Activated naive CD8-positive, alpha-beta T cell treated with anti-CD3 and anti-CD28 coated beads for 36 hours (primary cell): ENCODE measurements at places on chromosomes 4 and X.

DNA sequence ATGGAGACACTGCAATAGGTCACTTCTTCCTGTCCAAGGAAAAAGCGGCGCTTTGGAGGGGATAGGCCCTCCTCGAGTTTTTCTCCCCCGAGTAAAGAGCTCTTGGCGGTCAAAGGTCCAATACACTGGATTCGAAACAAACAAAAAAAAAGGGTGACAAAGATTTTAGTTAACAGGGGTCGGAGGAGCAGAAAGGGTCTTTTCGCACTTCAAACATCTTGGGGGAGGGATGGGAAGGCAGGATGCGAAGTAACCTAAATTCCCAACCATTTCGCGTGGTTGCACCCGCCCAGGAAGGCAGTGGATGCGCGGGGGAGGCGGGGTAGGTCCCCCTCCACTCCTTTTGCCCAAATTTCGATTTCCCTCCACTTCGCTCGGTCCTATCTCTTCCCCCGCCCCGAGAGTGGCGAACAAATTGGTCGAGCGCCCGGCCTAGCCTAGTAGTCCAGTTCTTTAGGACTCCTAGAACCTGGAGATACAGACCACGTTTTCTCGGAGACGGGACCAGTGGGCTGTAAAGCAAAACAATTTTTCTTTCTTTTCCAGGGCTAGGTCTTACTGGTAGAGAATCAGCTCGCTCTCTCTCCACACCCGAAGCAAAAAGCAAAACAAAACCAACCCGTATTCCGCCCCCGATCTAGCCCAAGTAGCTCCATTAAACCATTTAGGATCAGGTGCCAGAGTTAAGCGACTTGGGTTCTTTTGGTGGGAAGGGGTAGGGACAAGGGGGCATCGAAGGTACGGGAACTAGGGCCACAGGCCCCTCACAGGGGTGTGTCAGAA is 2.0 kb upstream of the STAG2 start:
- peak overlapping the region; percentile 90 for H3K27ac ChIP-seq
- H3K36me3 ChIP-seq = peaks cover 21% of the 10 kb centered on the region
- peaks cover 5% of the 10 kb centered on the region for H3K4me1 ChIP-seq
- DNase-seq = peak; percentile 9
- peak overlapping the region; percentile 97 for H3K4me3 ChIP-seq

- H3K4me1 ChIP-seq = no peaks in the 10 kb centered on the region
- H3K27ac ChIP-seq = no peak overlapping the region
- no peak overlapping the region for H3K4me3 ChIP-seq
- H3K36me3 ChIP-seq = no peaks in the 10 kb centered on the region
Measured at GRCh38 chr4:181020456-181020855, 1222.7 kb upstream of the TENM3 start.

DNA sequence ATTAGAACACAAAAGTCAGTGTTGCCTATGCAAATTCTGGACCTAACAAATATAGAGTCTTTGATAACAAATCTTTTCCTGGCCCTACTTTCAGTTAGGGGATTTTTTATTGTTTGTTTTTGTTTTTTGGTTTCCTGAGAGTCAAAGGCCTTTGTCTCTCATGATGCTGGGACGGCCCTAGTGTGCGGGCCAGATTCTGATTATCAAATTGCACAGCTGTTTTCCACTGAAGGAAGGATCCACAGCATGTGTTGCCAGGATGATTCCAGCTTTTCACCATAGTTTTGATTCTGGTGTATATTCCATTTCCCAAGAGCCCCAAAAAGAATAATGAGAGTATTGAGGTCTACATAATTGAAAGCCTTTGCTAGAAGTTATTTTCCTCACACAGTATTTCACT is 248.2 kb downstream of the CAMK2D start:
- no peaks in the 10 kb centered on the region for H3K4me1 ChIP-seq
- peaks cover 25% of the 10 kb centered on the region for H3K36me3 ChIP-seq
- DNase-seq = no peak
- H3K27ac ChIP-seq = no peak overlapping the region
- H3K27me3 ChIP-seq = no peaks in the 10 kb centered on the region

- no peak overlapping the region for H3K4me3 ChIP-seq
- no peak overlapping the region for H3K27ac ChIP-seq
- peak; percentile 25 for DNase-seq
- no peaks in the 10 kb centered on the region for H3K4me1 ChIP-seq
- H3K36me3 ChIP-seq = no peaks in the 10 kb centered on the region
Measured at GRCh38 chrX:102345916-102346315, 93.9 kb downstream of the NXF2B start.

DNA sequence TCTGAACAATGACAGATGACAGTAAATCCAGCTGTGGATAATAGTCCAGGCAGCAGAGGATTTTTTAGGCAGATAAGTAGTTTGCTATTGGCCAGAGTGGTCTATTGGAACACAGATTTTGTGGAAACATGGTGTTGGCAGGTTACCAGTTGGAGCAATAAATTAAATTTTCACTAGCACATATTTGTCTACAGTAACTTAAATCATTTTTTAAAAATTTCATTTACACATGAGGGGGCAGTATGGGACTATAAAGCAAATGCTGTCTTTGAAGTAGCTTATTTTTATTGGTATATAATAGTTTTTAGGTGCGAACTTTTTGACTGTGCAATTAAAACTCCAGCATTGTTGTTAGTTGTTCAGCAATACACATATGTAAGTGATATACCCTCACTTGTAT is 289.8 kb downstream of the ARHGAP10 start:
- no peak overlapping the region for H3K27ac ChIP-seq
- H3K4me1 ChIP-seq = peaks cover 4% of the 10 kb centered on the region
- DNase-seq = no peak
- H3K36me3 ChIP-seq = peaks cover 2% of the 10 kb centered on the region

GRCh38 chr4:8618961-8619720 is 26.6 kb downstream of the CPZ start:
- no peak for DNase-seq
- H3K27ac ChIP-seq = no peak overlapping the region
- no peak overlapping the region for H3K4me3 ChIP-seq
- H3K36me3 ChIP-seq = no peaks in the 10 kb centered on the region

DNA sequence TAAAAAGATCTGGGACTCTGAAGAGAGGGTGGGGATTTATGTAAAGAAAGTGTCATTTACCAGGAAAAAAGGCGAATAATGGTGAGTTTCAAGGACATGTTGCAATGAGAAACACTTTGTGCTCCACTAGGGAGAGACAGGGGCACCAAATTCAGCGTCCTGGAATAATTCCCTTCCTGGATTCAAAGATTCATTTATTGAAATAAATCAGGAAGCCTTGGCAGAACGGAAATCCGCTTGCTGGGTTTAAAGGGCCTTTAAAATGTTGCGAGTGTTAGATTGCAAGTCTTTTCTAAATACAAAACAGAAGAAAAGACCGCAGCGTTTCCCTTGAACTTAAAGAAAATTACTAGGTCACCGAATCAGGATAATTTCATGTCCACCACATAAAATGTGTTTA is 3.8 kb upstream of the ZIC3 start:
- H3K4me1 ChIP-seq = peaks cover 8% of the 10 kb centered on the region
- no peak overlapping the region for H3K4me3 ChIP-seq
- no peak for DNase-seq
- peaks cover 3% of the 10 kb centered on the region for H3K36me3 ChIP-seq

GRCh38 chr4:28444886-28445496 is 1584.3 kb downstream of the STIM2 start:
- no peak overlapping the region for H3K27ac ChIP-seq
- no peak overlapping the region for H3K4me3 ChIP-seq
- no peaks in the 10 kb centered on the region for H3K27me3 ChIP-seq
- no peak for DNase-seq
- H3K36me3 ChIP-seq = no peaks in the 10 kb centered on the region
- H3K4me1 ChIP-seq = no peaks in the 10 kb centered on the region

- peaks cover 25% of the 10 kb centered on the region for H3K4me1 ChIP-seq
- H3K27me3 ChIP-seq = peaks cover 16% of the 10 kb centered on the region
- H3K36me3 ChIP-seq = peaks cover 6% of the 10 kb centered on the region
Measured at GRCh38 chr4:147682755-147683154, 1.2 kb downstream of the PRMT9 start.
